ENCODE measurements at places on chromosomes 2 and 18. TPM values are rescaled to one million over a fixed set of nuclear protein-coding genes. Genes with fewer than 3 reads are reported as not detected.

GRCh38 chr18:79905389-79905911, 46.0 kb downstream of the SLC66A2 start:
- DNase-seq, result no peak

DNA sequence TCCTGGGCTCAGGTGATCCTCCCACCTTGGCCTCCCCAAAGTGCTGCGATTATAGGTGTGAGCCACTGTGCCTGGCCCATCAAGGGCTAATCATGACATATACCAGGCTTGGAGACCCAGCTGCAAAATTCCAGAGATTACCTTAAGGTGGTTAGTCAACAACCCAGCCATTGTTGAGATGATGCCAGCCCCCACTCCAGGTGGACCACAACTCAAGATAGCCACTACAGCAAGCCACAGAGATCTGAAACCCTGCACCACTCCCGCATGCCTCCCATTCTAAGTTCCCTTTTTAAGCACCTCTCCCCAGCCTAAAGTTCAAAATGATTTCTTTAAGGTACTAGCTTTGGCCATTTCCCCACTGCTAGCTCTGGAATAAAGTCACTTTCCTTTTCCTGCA, 4.6 kb upstream of the CLK1 start:
- no peak for DNase-seq

The GKN1 gene
- not detected for total RNA-seq

- DNase-seq, result no peak
These were observed 2.7 kb downstream of the OTX1 start for GRCh38 chr2:63053081-63053888.

- no peak for DNase-seq
These were observed 194.0 kb downstream of the MBD2 start for GRCh38 chr18:54030434-54030833.

Data from CD4-positive, alpha-beta T cell (primary cell).